ENCODE measurements at places on chromosomes 4 and X. TPM values are rescaled to one million over a fixed set of nuclear protein-coding genes. Genes with fewer than 3 reads are reported as not detected.

RNF4 gene
- 126 TPM for total RNA-seq

SPIN4 gene
- total RNA-seq: 7.1 TPM

DMRTC1 gene
- not detected for total RNA-seq

RTL9 gene
- total RNA-seq: 0.04 TPM

RAB41 gene
- not detected for total RNA-seq

Data from H4 (cell line).